ENCODE measurements at places on chromosomes 4 and X.

- DNase-seq: no peak
These were observed 149.4 kb upstream of the PSAPL1 start for GRCh38 chr4:7584098-7584497.

GRCh38 chr4:28254003-28254402 is 1393.4 kb downstream of the STIM2 start:
- DNase-seq: no peak

DNA sequence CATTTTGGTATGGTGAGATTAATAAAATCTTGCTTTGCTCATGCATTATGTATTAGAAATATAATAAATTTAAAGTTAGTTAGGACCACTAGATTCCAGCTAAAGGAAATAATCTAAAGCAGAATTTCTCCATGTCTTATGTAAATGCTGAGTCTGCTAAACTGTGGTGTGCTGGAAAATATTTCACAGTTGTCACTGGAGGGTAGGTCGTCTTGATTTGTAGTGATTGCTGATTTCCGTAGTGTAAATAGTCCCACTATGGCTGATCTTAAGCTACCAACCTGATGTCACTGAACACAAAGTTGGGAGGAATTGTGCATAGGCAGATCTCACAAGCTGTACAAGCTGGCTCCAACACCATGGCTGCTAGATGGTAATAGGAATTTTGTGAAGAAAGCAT is 133.4 kb upstream of the NR3C2 start:
- DNase-seq: peak; percentile 96

- no peak for DNase-seq
These were observed 1.5 kb downstream of the EVC start for GRCh38 chr4:5712517-5712916.

DNA sequence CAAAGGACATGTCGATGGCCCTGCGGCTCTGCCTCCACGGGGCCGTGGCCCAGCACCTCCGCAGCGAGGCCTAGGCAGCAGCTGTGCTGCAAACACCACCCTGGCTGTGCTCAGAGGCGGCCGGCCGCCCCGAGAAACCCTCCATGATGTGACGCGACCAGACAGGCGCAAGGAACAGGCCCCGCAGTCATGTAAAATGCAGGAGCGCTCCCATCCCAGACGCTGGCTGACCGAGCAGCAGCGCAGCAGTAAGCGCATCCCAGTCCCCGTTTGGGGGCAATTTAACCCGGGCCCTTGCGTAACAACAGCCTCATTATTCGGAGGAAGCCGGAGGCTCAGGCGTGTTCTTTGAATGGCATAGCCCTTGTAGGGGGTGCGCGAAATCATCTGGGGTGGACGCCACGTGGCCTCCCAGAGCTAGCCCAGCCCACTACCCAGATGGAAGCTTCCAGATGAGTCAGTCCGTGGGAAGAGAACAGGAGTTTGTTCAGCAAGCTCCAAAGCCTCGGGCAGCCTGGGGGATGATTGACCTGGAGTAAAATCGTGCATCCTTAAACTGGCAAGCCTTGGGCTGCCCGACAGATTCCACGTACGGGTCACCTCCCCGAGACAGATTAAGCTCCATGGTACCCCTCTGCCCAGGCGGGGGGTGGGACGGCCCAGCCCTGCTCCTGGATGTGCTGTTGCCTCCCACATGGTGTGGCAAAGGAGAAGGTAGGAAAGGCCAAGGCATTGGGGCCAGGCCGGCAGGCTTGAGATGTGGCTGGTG is 124.0 kb downstream of the HMX1 start:
- no peak for DNase-seq

- DNase-seq: no peak
These were observed 195.4 kb upstream of the PGRMC2 start for GRCh38 chr4:128483041-128483440.

DNA sequence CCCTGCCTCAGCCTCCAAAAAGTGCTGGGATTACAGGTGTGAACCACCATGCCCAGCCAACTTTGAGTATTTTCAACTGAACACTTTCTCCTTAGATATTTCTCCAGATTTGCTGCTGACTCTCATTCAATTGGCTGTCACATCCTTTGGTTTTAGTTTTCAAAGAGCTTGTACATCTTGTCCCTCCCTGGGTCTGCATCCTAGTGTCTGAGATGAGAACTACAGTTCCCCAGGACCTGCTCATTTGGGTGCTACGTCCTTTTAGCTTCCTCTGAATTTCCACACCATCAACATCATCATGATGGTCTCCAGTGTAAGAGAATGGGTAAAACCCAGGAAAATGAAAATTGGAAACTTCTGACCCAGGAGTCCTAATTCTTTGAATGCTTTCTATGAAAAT is 312.9 kb downstream of the NLGN4X start:
- DNase-seq: no peak

- DNase-seq: no peak
These were observed 42.3 kb downstream of the RFC1 start for GRCh38 chr4:39323821-39324220.

DNA sequence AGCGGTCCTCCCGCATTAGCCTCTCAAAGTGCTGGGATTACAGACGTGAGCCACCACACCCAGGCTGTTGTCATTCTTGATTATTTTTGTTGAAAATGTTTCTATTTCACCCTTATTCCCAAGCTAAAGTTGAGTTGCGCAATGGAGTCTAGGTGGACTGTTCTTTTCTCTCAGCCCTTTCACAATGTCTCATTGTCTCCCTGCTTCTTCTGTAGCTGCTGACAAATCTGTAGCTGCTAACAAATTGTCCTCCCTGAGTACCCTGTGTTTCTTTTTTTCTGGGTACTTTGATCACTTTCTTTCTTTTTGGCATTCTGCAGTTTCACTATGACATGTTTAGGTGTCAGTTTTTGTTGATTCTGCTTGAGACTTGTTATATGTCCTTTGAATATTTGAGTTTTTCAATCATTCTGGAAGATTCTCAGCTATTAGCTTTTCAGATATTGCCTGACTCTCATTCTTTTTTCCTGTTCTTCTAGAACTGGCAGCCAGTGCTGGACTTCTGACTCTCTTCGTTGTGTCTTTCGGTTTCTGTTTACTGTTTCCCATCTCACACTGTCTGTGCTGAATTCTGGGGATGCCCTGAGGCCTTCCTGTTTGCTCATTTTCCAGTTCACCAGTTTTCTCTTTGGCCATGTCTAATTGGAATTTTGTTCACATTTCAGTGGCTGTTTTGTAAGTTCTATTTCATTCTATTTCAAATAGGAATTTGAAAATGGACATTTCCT is 6.6 kb downstream of the ABCD1 start:
- DNase-seq: no peak

- no peak for DNase-seq
These were observed 117.3 kb downstream of the ENPP6 start for GRCh38 chr4:184100297-184100885.

GRCh38 chrX:125405339-125405738 is 85.7 kb downstream of the TEX13C start:
- no peak for DNase-seq

GRCh38 chrX:97399400-97399799 is 515.7 kb downstream of the RPA4 start:
- no peak for DNase-seq

DNA sequence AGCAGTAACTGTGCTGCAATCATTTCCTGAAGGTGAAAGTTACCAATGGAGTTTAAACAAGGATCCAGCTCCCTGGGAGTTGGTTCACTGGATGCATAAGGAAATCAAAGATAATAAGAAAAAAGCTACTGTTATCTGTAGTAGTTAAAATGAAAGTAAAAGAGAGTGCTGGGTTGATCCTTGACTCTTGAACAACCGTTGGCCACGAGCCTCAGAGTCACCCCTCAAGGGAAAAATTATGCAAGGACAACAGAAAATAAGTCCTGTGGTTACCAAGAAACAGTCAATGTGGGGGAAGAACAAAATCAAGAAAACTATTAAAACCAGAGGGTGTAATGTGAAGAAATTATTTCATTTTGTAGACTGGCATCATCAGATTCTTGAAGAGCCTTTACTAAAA is 49.7 kb upstream of the DDIT4L start:
- DNase-seq: no peak

Data from SK-N-MC (cell line).